B cell (primary cell): ENCODE measurements at places on chromosomes 2 and 18.

DNA sequence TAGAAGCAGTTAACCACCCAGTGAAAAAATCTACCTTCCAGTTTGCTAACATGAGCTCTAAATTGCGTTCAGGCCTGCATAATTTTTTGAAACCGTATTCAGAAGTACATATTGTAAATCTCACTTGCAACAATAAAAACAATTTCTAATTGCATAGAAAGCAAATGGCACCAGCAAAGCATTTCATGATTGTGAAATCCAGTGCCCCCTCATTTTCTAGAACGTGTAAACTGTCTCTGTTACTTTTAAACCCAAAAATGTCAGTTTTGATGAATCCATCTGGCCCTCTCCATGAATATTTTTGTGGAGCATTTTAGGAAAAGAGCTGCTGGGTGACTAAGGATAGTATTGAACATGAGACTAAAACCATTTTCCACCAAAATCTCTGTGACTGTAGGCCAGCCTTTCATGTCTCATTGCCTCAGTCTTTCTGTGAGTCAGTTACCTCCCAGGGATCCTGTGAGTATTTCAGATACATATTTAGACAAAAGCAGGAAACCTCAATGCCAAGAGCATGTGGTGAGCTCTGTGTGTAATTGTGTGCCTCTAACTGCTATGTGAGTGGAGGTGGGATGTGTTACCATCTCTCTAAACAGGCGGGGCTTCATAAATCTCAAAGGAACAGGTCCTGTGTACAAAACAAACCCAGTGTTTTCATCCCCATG is 477.8 kb upstream of the DCC start:
- no peaks in the 10 kb centered on the region for H3K27me3 ChIP-seq
- H3K27ac ChIP-seq, result no peak overlapping the region
- H3K36me3 ChIP-seq, result no peaks in the 10 kb centered on the region
- H3K4me3 ChIP-seq, result no peak overlapping the region

- DNase-seq, result peak; percentile 43
- H3K4me1 ChIP-seq, result peaks cover 8% of the 10 kb centered on the region
- H3K36me3 ChIP-seq, result no peaks in the 10 kb centered on the region
- no peak overlapping the region for H3K4me3 ChIP-seq
- H3K27me3 ChIP-seq, result peaks cover 10% of the 10 kb centered on the region
Measured at GRCh38 chr2:9139491-9140443, 66.8 kb upstream of the ASAP2 start.

- no peaks in the 10 kb centered on the region for H3K27me3 ChIP-seq
- no peaks in the 10 kb centered on the region for H3K4me1 ChIP-seq
- no peak overlapping the region for H3K4me3 ChIP-seq
- DNase-seq, result no peak
Measured at GRCh38 chr18:34509879-34510586, 200.1 kb upstream of the DTNA start.

DNA sequence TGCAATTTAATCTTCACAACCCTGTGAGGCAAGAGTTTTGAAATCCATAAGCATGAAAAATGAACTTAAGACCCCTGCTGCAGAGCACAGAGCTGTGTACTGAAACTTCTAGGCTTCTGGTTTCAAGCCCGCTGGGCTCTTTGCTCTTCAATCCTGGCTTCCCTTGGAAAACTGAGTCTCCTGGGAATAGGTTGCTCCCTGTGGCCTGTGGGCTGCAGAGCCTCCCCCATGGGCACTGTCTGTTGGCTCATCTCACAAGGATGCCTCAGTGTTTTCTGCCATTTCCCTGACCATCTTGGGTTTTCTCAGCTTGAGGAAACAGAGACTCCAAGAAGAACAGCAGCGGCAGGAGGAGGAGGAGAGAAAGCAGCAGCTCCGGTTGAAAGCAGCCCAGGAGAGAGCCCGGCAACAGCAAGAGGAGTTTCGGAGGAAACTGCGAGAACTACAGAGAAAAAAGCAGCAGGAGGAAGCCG is 44.5 kb downstream of the SUMO1 start:
- H3K27ac ChIP-seq, result no peak overlapping the region
- DNase-seq, result no peak
- no peaks in the 10 kb centered on the region for H3K27me3 ChIP-seq

DNA sequence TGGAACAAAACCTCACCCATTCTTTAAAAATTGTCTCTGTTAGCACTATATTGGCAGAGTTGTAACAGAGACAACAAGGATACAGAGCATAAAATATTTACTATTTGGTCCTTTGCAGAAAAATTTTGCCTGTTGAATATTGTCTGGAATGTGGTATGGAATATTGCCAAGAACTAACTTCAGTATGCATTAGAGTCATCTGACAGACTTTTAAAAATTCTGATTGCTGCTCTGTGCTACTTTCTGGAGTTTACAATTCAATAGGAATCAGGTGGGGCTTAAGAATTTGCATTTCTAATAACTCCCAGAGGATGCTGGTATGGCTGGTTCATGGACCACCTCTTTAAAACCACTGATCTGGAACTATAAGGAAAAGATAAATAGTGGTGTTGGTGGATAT is 32.8 kb upstream of the NYAP2 start:
- H3K36me3 ChIP-seq, result no peaks in the 10 kb centered on the region
- no peak for DNase-seq
- no peaks in the 10 kb centered on the region for H3K4me1 ChIP-seq
- H3K27ac ChIP-seq, result no peak overlapping the region
- H3K27me3 ChIP-seq, result no peaks in the 10 kb centered on the region
- H3K4me3 ChIP-seq, result no peak overlapping the region

- DNase-seq, result no peak
- H3K36me3 ChIP-seq, result no peaks in the 10 kb centered on the region
- H3K4me3 ChIP-seq, result no peak overlapping the region
- no peak overlapping the region for H3K27ac ChIP-seq
- no peaks in the 10 kb centered on the region for H3K4me1 ChIP-seq
Measured at GRCh38 chr2:215896921-215897320, 116.4 kb downstream of the MREG start.
